Aorta (tissue), 5 donors: ENCODE measurements at places on chromosomes 6 and 20. TPM values are rescaled to one million over a fixed set of nuclear protein-coding genes. Genes with fewer than 3 reads are reported as not detected.

MACROD2 gene
- total RNA-seq = 11.2 TPM

TP53TG5 gene
- 0.91 TPM for total RNA-seq

CALHM6 gene
- total RNA-seq = 1.8 TPM

SLC22A2 gene
- 1.1 TPM for total RNA-seq

DOK5 gene
- 13.3 TPM for total RNA-seq

UBD gene
- total RNA-seq = 4.4 TPM

KCNQ5 gene
- total RNA-seq = 8.1 TPM

LPA gene
- not detected for total RNA-seq

ERVFRD-1 gene
- total RNA-seq = not detected

IMPG1 gene
- not detected for total RNA-seq

KIAA1586 gene
- 15.2 TPM for total RNA-seq

NR2E1 gene
- not detected for total RNA-seq

ISM1 gene
- total RNA-seq = 42.9 TPM

- no peak for DNase-seq
These were observed 24.5 kb downstream of the TM9SF4 start for GRCh38 chr20:32134026-32134425.

GRCh38 chr6:1363729-1364572 lies 25.4 kb upstream of the FOXF2 start:
- no peak for DNase-seq

GRCh38 chr20:753897-754635 lies 14.2 kb downstream of the SLC52A3 start:
- peak; percentile 31 for DNase-seq

DNA sequence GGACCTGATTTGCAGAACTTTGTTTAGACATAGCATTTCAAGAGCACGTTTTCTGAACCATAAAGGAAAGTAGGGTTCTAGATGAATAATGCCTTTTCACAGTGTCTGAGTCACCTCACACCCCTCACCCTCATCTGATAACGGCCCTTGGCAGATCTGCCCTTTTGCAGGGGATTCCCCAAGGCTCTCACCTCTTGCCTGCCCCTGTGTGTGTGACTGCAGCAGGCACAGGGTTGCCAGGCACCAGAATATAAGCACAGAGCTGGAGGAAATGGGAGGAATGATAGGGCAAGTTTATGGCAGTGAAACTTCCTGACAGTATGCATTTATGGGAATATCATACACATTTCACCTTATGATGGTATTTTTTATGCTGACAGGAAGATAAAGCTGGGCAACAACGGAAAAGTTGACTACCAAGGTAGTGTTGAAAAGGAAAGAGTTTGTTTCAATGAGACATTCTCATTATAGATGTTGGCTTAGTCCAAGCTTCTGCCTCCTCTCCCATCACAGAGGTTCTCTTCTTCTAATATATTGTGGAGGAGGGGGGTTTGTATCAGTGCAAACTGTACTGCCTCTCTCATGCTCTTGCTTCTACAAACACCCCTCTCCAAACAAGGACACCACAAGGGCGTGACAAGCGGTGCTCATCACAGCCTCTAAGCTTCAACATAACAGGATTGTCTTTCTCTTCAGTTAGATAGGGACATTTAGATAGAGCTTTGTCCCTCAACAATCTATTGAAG lies 101.5 kb upstream of the BACH2 start:
- DNase-seq = no peak

GRCh38 chr20:51024761-51025160 lies 1.9 kb upstream of the KCNG1 start:
- DNase-seq = no peak

DNA sequence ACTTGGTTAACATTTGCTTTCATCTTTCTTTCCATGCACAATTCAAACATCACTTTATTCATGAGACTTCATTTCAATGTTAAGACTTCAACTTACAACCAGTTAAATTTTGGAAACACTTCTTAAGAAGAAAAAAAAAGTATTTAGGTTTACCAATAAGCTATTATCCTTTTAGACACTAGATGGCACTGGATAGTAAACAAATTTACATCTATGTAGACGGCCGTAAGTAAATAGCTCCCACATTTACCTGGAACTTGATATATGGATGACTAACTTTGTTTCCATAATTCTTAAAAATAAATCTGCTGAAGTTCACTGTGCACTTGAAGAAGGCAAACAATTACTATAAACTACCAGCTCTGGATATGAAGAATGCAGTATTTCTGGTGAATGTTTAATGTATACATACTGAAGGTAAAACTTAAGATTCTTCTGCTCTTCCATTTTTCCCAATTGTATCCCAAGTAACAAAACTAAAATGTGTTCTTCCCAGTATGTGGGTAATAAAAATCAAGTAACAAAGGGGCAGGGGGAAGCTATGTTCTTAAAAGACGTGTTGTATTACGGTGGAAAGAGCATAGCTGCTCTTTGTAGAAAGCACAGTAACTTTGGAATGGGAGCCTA lies 130.6 kb upstream of the C6orf118 start:
- no peak for DNase-seq

DNA sequence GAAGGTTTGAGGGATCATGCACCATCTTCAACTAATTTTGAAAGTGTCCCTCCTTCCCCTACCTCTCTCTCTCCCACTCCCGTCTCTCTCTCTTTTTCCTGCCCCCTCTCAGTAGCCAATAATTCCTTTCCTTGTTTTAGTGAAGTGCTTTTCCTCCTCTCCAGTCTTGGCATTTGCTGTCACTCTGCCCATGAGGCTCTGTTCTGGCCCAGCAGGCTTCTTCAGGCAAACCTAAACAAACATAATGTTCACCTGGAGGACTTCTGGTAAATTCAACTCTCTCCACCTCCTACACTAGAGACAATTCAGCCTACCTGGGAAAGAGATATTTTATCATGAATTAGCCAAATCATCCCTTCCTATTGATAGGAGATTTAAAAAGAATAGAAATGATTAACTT lies 320.4 kb upstream of the RNF24 start:
- no peak for DNase-seq

DNA sequence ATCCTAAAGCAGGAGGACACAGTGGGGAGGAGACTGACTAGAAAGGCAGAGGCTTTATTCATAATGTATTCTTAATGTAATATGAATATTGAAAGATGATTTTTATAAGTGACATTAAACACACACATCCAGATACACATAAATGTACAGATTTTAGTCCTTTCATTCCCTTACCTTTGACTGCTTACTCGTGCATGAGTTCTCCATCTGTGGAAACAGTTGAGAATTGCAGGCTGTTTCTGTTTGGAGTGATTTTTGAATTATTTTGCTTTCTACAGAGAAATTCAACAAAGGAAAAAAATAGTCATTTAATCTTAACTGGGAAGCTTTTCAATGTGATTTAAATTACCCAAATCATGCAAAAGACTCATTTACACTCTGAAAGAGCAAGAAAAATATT lies 136.5 kb downstream of the RIMS1 start:
- no peak for DNase-seq

GRCh38 chr20:36582322-36582721 lies 8.9 kb downstream of the TGIF2 start:
- DNase-seq = no peak

GRCh38 chr6:111802720-111803330 lies 70.4 kb downstream of the FYN start:
- DNase-seq = no peak

- DNase-seq = no peak
These were observed 33.9 kb downstream of the ADTRP start for GRCh38 chr6:11744753-11745152.

DNA sequence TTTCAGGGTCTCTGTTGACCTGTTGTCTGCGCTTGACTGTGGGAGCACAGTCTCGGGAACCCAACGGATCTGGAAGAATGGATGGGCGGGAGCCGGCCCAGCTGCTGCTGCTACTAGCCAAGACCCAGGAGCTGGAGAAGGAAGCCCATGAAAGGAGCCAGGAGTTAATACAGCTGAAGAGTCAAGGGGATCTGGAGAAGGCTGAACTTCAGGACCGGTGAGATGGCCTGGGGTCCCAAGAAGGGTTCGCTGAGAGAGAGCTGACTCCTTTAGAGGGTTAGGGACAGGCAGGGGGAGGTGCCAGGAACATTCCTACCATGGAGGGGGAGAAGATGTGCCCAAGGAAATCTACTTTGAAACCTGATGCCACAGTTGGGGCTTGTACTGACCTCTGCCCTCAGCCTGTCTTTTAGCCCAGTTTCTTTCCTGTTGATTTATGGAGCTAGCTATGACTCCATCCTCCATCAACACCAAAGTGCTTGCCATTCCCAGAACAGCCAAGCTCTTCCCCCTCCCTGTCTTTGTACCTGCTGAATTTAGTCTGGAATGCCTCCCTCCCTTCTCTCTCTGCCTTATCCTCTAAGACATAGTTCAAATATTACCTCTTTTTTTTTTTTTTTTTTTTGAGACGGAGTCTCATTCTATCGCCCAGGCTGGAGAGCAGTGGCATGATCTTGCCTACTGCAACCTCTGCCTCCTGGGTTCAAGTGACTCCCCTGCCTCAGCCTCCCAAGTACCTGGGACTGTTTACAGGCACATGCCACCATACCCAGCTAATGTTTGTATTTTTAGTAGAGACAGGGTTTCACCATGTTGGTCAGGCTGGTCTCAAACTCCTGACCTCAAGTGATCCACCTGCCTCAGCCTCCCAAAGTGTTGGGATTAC lies 12.2 kb downstream of the CEP250 start:
- no peak for DNase-seq

DNA sequence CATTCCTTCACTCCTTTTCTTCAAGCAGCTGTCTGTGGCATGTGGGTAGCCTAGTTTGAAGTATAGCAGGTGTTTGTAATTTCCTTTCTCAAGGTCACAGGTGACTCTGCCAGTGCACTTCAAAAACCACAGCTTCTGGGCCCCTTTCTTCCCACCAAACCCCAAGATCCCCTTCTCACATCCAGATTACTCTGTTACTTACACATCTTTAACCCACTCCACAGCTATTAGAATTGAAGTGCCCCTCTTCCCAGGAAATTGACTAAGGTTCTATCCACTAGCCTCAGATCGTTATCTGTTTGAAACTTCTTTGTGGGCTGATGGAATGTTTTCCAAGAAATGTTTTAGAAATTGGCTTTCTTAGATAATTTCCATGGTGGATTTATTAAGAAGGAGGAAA lies 150.8 kb downstream of the AHI1 start:
- DNase-seq = no peak

DNA sequence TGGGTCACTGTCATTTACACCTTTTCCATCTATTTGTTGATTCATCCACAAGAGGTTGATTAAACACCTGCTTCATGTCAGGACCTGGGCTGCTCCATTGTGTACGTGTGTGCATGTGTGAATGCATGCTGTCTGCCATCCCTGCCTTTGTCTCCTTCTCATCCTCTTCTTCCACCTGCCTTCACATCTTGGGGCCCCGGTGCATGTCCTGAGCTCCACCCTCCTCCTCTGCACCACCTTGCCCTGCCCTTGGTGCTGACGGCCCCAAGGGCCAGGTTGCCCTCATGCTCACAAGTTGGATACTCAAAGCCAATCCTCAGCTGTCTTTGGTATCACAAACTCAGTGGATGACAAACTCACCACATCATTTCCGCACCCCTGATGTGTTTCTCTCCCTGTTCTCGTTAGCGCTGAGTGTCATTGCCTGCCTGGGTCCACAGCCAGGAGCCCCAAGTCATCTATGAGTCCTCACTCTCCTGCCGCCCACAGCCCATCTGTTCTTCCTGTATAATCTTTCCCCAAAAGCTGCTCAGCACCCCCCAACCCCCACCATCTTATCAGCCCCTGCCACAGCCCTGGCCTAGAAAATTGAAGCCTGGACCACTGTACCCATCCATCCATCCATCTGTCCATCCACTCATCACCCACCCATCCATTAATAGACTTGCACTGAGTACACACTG lies 85.0 kb downstream of the SRC start:
- no peak for DNase-seq

DNA sequence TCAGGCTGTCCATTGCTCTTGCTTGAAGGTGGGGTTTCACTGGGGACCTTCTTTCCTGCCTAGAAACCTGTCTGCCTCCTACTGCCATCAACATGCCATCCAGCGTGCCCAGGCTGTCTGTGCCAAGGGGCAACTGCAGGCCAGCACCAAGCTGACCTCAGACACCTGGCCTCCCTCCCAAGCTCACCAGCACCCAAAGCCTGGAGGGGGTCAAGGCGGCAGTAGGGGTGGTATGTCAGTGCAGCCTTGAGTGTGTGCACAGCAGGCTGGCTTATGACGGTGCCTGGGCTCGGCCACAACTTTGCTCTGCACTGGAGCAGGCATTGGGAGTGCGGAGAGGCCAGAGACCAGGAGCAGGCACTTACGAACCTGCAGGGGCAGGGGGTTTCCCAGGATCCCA lies 149.0 kb downstream of the EYS start:
- DNase-seq = no peak

- no peak for DNase-seq
These were observed 3.2 kb downstream of the GNAS start for GRCh38 chr20:58855506-58856389.

DNA sequence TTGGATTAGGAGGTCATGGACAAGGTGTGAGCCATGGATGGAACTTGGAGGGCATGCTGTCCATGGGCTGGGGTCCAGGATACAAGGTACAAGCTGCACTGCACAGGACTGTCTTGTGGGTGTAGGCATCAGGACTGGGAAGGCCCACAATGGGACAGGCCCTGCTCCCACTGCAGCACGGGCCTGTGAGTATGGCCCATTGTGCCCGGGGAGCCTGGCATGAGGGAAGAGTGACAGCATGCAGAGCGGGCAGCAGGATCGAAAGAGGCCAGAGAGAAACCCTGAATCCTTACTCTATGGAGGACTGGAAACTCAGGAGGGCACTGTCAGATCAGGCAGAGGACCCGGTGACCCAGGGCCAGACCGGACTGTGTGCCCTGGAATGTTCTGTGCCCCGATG lies 211.3 kb downstream of the PREX1 start:
- peak; percentile 7 for DNase-seq

DNA sequence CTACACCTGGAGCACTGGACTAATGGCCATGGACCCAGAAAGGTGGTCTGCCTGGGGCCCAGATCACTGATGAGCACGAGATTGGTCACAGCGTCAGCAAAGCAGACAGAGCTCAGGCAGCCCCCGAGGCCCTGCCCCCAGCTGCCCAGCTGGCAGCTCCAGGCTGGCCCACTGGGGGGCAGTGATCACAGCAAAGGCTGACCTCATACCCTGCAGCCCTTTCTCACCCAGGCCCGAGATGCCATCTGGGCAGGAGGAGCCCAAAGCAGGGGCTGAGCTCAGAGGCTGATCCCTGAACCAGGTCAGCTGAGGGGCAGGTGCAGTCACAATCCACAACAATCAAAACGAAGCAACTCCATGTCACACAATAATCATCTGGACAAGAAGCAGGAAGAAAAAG lies 4.1 kb downstream of the MAP1LC3A start:
- no peak for DNase-seq

GRCh38 chr6:105499931-105500330 lies 97.0 kb upstream of the PREP start:
- DNase-seq = no peak

- DNase-seq = no peak
These were observed 81.7 kb upstream of the RIPOR2 start for GRCh38 chr6:25017486-25017885.

DNA sequence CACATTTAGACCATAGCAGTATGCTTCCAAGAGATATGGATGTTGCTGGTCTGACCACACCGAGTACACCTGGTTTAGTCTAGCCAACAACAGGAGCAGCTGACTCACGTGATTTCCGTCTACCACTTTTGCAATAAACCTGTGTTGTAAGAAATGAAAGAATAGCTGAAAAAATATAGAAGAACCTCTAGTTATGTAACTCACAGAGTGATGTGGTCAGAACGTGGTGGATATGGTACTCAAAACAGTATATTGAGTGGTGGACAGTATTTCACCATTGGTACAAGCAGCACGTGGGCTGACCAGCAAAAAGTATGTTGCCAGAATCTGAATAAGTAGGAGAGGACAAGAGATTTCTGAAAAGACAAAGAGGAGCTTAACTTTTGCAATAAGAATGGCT lies 226.9 kb downstream of the TBC1D7 start:
- no peak for DNase-seq
